CD8-positive, alpha-beta memory T cell (primary cell): ENCODE measurements at places on chromosomes 6 and 20. TPM values are rescaled to one million over a fixed set of nuclear protein-coding genes. Genes with fewer than 3 reads are reported as not detected.

SLC12A5 gene
- total RNA-seq: not detected

GRCh38 chr6:36969240-36969691 is 14.7 kb downstream of the PI16 start:
- H3K36me3 ChIP-seq: peaks cover 63% of the 10 kb centered on the region
- H3K4me1 ChIP-seq: peaks cover 10% of the 10 kb centered on the region
- H3K27ac ChIP-seq: no peak overlapping the region
- H3K27me3 ChIP-seq: no peaks in the 10 kb centered on the region

- DNase-seq: no peak
- no peak overlapping the region for H3K4me3 ChIP-seq
- H3K4me1 ChIP-seq: no peaks in the 10 kb centered on the region
- no peak overlapping the region for H3K27ac ChIP-seq
Measured at GRCh38 chr6:25237579-25237978, 41.6 kb upstream of the CARMIL1 start.

DNA sequence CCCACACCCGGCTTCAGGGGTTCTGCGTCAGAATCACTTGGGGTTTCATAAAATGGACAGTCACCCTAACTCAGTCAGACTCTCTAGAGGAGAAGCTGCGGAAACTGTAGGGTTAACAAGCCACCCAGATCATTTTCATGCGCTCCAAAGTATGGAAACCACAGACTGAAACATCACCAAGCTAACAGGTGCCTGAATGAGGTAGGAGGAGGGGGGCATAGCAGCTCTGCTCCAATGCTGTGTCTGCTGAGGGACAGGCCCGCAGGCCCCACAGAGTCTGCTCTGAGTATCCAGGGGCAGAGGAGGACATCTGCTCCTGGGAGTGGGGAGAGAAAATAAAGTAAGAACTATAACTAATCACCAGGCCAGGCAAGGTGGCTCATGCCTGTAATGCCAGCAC is 97.1 kb upstream of the AKAP12 start:
- H3K27ac ChIP-seq: no peak overlapping the region
- H3K36me3 ChIP-seq: no peaks in the 10 kb centered on the region
- no peaks in the 10 kb centered on the region for H3K4me1 ChIP-seq

DNA sequence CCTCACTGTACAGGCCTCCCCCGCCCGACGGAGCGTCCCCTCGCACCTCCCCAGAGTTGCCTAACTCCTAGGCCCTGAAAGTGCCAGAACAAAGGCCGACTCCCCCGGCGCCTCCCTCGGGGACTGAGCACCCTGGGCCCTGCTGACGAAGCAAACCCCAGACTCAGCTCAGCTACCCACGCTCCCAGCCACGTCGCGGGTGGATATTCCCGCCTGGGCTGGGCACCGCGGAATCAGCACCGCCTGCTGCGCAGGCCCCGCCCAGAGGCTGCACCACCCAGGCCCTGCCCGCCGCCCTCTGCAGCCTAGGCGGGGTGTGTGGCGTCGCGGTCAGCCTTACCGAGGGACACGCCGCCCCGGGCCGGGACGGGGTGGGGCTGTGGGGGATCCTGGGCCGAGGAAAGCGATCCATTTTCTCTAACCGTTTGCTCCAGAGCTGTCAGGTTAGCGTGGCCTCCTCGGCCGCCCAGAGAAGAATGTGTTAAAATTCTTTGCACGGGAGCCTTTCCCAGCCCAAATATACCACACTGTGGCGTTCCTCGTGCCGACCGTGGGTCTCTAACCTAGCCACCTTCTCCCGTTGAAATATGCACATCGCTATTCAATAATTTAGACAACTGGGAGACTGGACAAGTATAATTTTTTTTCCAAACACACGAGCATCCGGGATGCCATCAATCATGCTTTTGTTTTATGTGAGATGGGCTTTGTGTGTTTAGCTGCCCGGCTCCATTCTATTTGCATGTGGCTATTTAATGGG is 31.4 kb downstream of the TFAP2A start:
- H3K4me3 ChIP-seq: no peak overlapping the region
- no peak overlapping the region for H3K27ac ChIP-seq
- no peaks in the 10 kb centered on the region for H3K36me3 ChIP-seq

DUSP15 gene
- total RNA-seq: not detected

DEFB132 gene
- not detected for total RNA-seq

DNA sequence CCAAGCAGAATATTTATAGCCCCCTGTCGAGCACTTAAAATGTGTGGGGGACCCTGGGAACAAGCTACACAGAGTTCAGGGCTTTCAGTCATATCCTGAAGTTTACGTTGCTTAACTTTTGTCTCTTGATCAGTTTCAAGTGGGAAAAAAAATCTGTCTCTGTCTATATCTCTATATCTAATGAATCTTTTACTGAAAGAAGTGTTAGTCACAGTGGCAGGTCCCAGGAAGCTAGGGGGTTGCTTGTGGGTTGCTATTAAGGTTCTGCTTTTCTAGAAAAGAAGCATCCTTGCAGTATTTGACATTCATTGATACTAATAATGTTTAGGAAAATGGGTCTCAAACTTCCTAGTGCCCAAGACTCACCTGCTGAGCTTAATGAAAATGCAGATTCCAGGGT is 76.7 kb upstream of the CLDN20 start:
- H3K4me3 ChIP-seq: no peak overlapping the region
- DNase-seq: no peak
- H3K27ac ChIP-seq: no peak overlapping the region
- peaks cover 10% of the 10 kb centered on the region for H3K4me1 ChIP-seq
- H3K27me3 ChIP-seq: no peaks in the 10 kb centered on the region
